ENCODE measurements at places on chromosomes 3 and 15. TPM values are rescaled to one million over a fixed set of nuclear protein-coding genes. Genes with fewer than 3 reads are reported as not detected.

SEMA3G gene
- total RNA-seq = 0.45 TPM

DNA sequence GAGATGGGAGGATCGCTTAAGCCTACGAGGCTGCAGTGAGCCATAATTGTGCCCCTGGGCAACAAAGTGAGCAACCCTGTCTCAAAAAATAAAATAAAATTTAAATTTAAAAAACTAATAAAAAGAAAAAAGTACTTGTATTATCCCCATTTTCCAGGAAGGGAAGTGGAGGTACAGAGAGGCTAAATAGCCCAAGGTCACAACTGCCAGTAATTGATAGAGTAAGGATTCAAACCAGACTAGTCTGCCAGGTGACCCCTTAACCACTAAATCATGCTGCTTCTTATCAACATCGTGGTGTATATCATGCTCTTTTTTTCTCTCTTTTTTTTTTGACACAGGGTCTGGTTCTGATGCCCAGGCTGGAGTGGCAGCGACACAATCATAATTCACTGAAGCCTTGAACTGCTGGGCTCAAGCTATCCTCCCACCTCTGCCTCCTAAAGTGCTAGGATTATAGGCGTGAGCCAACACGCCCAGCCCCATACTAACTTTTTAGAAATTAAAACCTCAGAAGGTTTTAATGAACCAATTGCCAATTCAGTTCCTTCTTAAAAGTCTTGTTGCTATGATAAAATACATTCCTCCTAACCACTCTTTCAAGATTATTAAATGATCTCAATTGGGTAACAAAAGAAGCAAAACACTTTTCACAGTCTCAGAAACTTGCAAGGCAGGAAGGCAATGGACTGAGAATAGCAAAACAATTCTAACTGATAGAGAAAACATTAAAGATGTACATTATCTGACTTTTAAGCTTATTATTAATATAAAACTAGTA lies 30.5 kb downstream of the HERC1 start:
- DNase-seq = peak; percentile 38

DNA sequence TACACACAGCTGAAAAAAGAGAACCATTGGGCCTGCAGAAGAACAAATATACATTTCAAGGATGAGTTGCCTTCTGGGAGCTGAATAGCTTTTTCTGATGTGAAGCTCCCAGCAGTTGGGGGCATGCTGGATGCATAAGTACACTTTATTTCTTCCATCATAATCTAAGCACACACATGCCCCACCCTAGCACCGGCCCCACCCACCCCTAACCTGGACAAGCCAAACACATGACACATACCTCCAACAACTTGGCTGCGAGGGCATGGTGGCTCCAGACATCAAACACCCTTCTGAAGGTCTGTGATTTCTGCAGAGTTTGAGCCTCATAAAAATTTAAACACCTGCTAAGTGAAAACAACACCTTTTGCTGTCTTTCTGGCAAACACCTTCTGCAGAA lies 307.2 kb upstream of the TRIM42 start:
- DNase-seq = no peak

GRCh38 chr3:9951598-9951961 lies 628 bp downstream of the PRRT3 start:
- DNase-seq = no peak

DNA sequence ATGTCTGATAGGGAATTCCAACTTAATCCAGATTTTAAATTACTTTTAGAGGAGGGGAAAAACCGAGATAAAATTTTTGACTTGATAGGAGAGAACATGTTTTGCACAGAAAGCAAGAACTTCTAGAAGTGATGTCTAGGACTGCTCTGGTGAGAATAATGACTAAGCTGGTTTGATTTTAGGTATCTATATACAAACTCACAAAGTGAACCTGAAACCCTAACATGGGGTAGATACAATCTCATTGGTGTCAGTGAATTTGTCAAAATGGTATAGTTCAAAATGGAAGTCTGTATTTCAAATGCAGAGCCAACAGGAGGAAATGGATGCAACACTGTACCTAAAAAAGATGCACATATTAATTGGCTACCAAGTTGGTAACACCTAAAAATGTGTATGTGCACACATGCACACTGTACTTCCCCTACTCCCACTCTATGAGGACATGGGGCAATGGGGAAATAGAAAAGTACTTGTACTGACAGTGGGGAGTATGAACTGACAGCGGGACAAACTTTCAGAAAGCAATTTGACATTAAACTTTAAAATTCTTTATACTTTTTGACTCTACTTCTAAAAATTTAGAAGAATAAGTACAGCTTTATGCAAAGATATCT lies 53.0 kb downstream of the NR1I2 start:
- DNase-seq = no peak

Measured in mammary epithelial cell (primary cell).